ENCODE measurements at places on chromosomes 6 and 20. TPM values are rescaled to one million over a fixed set of nuclear protein-coding genes. Genes with fewer than 3 reads are reported as not detected.

GRCh38 chr20:41091927-41092326 lies 45.4 kb upstream of the PLCG1 start:
- no peak for DNase-seq

Gene PPP1R14C
- total RNA-seq, result not detected

Gene ZC2HC1B
- not detected for total RNA-seq

Gene MCHR2
- not detected for total RNA-seq

Gene MRAP2
- total RNA-seq, result 1.8 TPM

DNA sequence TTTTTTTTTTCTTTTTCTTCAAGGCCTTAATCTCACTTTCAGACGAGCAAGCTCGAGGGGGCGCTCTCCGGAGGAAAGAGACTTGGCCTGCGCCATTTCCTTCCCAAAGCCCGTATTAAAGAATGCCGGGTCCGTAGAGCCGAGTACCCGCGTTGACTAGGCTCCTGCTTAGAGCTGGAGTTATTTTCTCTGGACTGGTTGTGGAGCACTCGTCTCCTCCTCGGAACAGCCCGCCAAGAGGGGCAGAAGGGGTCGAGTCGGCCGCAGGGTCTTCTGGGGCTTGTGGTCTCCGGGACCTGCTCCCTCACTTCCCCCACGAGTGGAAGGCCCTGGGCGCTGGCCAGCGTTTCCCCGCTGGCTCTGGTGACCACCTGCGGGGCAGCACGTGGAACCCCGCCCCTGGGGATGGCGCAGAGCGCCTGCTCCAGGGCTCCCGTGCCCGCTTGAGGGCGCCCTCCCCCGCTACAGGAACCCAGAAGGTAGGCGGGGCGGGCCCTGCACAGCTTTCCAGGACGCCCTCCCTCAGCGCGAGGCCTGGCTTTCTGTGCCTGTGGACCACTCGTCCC lies 2.7 kb upstream of the MEI4 start:
- DNase-seq, result peak; percentile 8

Gene SOX18
- 29.6 TPM for total RNA-seq

Gene SAMD3
- not detected for total RNA-seq

Gene SLC23A2
- total RNA-seq, result 14.7 TPM

- peak; percentile 5 for DNase-seq
Measured at GRCh38 chr20:63695424-63696305, 787 bp upstream of the TNFRSF6B start.

DNA sequence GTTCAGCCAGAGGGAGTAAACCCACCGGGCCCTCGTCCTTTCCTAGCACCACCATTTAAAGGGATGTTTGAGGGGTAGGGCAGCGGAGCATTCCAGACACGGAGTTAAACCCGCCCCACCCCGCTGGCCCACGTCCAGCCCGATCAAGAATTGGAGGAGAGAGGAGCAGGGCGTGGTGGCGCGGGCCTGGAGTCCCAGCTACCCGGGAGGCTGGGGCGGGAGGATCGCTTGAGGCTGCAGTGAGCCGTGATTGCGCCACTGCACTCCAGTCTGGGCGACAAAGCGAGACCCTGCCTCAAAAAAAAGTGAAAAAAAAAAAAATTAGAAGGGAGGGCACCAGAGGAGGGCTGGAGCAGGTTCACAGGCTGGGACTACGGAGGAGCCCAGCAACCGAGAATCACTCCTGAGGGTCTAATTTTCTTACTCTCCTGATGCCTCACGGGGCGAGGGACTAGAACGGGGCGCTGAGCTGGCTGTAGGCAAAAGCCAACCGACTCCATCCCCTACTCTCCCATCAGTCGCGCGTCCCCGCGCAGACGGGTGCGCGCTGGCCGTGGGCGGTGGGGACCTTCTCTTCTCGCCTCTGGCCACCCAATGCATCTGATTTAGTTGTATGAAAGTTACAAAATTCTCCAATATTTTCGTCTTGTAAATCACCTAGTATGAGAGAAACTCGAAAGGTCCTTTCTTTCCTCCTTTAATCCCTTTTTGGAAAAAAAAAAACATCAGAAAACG lies 6.1 kb upstream of the HSPA1B start:
- peak; percentile 49 for DNase-seq

DNA sequence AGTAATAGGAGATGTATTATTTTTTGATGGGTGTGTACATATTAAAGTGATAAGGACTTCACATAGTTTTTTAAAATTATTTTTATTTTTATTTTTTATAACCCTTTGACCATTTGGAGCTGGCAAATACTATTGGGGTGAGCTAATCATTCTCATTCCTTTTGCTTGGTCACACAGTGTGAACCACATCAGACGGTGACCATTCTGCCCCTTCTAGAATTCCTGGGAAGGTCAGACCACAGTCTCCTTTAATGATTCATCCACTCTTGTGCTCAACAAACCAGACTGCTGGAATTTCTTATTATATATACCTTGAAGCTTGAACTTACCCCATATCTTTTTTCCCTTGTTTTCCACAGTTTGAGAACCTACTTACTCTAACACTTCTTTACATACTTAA lies 23.9 kb upstream of the PRL start:
- DNase-seq, result no peak

- no peak for DNase-seq
Measured at GRCh38 chr6:166908811-166909210, 47.5 kb downstream of the RNASET2 start.

DNA sequence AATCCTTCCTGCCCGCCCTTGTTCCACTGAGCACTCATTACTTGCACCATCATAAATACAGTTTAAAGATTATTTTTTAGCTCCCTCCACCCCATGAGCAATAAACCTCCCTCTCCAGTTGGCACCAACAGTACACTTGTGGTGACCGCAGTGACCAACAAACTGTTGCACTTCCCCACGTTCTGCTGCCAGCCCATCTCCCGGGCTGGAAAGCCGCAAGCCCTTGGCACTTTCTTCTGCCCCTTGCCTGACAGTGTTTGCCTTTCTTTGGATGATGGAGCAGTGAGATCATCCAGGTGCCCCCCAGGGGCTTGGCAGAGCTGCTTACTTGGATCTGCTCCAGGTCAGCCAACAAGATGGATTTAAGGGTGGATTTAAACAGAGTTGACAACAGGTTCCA lies 21.6 kb downstream of the KCNB1 start:
- DNase-seq, result no peak

- peak; percentile 24 for DNase-seq
Measured at GRCh38 chr6:165308926-165309731, at the start of gene C6orf118. TSS of gene C6orf118 (minus strand) at chr6:165309605. CDS start at chr6:165309586, 19 bp downstream.

- DNase-seq, result peak; percentile 64
Measured at GRCh38 chr20:52959125-52959524, 13.0 kb upstream of the TSHZ2 start.

Measured in lung microvascular endothelial cell (primary cell).